ENCODE measurements at places on chromosomes 1 and 21. TPM values are rescaled to one million over a fixed set of nuclear protein-coding genes. Genes with fewer than 3 reads are reported as not detected.

The HRNR gene
- total RNA-seq, result not detected

The MNDA gene
- not detected for total RNA-seq

The SLX9 gene
- total RNA-seq, result 16.3 TPM

The KPRP gene
- not detected for total RNA-seq

The USH2A gene
- total RNA-seq, result not detected

The RNF220 gene
- total RNA-seq, result 34.0 TPM

The ADCY10 gene
- not detected for total RNA-seq
